CD4-positive, alpha-beta T cell treated with Interleukin-2 at 100 ng/mL for 4 hours (primary cell): ENCODE measurements at places on chromosomes 2 and 18.

DNA sequence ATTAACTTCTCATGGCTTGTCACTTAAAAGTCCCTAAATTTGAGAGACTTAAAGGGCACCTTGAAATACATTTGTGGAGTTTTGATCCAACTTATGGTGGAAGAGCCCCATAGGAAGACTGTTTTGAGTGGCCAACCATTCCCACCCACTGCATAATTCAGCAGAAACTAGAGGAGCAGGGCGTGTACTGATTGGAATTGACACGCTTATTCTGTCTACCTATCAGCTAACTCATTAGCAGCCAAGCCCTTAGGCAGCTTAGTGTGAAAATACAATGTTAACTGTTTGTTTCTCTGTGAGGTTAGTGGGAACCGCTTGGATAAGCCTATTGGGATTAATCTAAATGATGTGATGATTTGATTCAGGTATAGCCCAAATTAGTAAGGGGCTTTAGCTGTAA lies 6.4 kb downstream of the LGALSL start:
- DNase-seq: no peak

GRCh38 chr2:199869653-199870052 lies 18.7 kb upstream of the FTCDNL1 start:
- DNase-seq: no peak

GRCh38 chr18:54822872-54823845 lies 5.1 kb upstream of the RAB27B start:
- no peak for DNase-seq

- no peak for DNase-seq
Observed at GRCh38 chr2:85598594-85599340, 3.2 kb downstream of the RNF181 start.

GRCh38 chr2:71674158-71674851 lies 220.9 kb downstream of the DYSF start:
- no peak for DNase-seq

GRCh38 chr2:223460774-223461211 lies 141.4 kb downstream of the SCG2 start:
- no peak for DNase-seq

GRCh38 chr18:11672846-11673454 lies 16.1 kb upstream of the GNAL start:
- no peak for DNase-seq

- DNase-seq: no peak
Observed at GRCh38 chr18:69691008-69691760, 256.5 kb downstream of the CD226 start.

DNA sequence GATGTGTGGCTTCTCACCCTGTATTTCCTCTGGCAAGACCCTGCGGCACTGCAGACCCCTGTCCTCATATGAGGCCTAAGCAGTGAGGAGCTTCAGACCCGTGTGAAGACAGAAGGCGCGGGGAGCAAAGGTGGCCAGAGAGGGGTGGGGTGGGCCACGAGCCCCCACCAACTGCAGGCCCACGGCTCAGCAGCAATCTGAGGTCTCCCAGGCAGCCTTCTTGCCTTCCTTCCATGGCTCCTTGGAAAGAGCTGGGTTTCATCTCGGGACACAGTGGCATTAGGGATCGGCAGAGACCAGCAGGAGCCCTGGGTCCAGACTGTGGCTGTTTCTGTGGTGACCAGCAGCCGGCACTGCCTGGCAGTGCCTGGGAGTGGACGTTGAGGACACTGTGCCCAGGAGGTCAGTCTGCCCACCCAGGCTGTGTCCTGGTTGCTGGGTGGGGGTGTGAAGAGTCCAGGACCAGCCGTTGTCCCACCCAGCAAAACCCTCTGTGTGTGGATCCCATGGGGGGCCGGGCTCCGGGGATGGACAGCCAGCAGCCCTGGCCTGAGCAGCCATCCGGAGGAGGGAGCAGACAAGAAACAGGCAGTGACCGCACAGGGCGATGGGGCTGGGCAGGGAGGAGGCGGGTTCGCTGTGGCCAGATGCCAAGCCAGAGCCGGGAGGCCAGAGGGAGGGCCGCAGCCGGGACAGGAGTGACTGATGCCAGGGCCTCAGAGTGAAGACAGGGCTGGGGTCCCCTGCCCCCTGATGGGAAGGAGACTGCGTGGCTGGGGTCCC lies 73.8 kb downstream of the RRM2 start:
- DNase-seq: no peak

DNA sequence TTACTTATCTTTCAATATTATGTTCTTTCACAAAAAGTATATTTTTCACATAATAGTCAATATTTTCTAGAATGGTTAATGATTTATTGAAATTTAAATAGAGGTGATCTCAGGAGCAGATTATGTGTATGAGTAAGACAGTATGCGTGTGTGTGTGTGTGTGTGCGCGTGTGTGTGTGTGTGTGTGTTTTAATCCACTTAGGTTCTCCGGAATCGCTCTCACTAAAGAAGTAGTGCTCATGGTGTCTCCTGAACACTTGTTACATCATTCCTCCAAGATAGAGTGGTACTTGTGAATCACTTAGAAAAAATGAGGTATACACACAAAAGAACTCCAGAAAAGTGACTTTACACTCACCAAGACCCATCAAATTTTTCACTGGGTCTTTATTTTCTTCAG lies 91.0 kb upstream of the KCNH7 start:
- no peak for DNase-seq

DNA sequence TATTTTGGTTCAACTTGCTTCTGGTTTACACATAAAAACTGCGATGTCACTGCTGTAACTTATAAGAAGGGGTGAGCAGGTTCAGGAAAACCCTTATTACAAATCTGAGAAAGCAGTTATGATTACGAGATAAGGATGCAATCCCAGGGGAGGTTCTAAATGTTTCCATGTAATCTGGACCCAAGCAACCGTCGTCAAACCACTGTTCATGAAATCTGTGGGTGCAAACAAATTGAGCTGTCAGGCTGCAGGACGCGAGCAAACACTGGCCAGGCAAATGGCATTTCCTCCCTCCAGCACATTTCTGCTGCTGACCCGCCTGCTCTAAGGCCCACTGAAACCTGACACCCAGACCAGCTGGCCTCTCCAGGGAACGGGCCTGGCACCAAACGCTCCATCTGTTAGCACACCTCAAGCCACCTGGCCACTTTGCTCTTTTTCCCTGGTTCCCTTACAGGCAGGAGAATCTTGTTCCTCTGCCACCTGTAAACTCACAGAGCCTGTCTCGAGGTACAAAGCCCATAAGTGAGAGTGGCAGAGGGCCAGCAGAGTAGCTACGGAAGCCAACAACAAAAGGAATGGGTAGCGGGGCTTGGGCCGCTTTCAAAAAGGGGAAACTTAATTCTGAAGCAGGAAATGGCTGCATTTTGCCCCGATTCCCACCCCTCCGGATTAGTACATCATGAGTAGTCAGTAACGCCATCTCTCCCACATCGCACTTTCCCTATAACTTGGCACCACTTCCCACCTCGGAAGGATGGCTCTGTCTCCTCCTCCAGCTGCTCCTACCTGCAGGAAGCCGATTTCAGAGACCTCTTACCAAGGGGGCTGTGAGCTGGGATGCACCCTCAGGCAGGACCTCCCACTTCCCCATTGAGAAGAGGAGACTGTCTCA lies 26.5 kb downstream of the CRACDL start:
- DNase-seq: no peak

- peak; percentile 3 for DNase-seq
Observed at GRCh38 chr2:46239175-46239846, 57.9 kb upstream of the EPAS1 start.

DNA sequence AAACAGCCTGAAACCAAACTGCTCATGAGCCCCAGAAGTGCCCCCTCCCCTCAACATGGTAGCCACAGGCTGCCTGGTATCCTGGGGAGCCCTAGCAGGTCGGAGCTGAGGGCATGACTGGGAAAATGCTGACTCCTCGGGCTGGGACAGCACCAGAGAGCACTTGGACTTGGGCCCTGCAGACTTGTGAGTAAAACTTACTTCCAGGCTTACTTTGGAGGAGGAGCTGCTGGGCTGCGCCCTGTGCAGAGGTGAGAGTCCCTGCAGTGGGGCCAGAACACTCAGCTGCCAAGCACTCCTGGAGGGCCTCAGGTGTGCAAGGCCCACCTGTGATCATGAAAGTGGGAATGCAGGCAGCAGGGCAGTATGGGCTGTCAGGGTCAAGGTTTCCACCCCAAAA lies 119.4 kb downstream of the SEPTIN10 start:
- DNase-seq: no peak

DNA sequence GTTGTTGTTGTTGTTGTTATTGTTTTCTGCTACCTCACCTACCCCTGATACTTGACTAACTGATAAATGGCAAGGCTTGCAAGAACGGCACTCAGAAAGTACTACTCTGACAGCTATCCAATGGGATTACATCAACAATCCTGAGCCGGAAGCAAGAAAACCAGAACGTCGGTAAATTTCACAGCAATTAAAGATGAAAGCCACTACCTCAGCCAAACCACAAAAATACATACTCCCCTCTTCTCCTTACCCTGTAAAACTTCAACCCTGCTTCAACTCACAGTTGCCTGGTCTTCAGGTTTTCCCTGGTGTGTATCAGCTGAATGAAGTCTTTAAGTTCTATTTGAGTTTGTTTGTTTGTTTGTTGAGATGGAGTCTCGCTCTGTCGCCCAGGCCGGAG lies 293.7 kb upstream of the RND3 start:
- DNase-seq: no peak

DNA sequence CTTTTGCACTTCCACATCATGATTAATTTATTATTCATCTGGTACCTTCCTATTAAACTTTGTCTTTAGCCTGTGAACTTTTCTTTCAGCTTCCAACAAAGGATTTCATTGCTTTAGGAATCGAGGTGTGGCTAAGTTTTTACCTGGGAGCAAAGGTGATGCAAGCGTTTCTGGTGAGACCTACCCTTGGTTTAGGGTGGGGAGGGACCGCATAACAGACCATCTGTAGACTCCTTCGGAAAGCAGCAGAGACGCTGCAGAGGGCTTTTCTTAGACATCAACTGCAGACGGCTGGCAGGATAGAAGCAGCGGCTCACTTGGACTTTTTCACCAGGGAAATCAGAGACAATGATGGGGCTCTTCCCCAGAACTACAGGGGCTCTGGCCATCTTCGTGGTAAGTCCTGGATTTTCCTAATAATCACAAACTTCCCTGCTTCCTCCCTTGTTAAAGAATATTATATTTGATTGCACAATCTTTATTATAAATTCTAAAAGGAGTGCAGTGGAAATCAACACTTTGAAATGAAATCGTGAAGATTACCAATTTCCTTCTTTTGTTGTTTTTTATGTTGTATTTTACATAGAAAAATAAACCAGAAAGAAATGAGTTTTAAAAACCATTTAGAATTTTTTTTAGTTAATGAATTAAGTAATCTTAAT lies at the start of gene DSG3:
TSS of gene DSG3 (plus strand) at position 212 of the 662 bp plus-strand sequence. CDS start at position 349, 137 bp downstream.
- no peak for DNase-seq

DNA sequence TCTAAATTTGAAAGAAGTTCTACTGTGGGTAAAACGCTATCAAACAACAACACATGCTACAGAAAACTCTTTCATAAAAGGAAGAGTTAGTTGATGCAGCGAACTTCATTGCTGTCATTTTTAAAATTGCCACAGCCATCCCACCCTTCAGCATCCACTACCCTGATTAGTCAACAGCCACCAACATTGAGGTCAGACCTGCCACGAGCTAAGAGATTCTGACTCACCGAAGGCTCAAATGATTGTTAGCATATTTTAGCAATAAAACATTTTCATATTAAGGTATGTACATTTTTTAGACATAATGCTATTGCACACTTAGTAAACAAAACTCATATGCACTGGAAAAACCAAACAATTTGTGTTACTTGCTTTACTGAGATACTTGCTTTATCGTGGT lies 347.1 kb downstream of the CLIP4 start:
- DNase-seq: no peak

GRCh38 chr2:75390169-75390568 lies 170.6 kb downstream of the EVA1A start:
- DNase-seq: no peak

DNA sequence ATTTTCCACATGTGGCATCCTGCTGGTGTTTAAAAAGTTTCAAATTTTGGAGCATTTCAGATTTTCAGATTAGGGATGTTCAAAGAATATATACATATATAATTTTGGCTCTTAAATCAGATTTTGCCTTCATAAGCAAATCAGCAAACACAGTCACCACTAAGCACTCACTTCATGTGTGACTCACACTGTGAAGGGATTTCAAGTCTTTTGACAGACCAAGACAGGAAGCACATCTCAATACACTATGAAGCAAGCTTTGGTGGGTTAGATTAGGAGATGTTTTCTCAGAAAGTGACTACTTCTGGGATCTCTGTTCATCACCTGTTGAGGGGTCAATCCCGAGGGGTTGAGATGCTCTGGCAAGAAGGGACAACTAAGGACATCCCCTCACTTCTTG lies 227.8 kb upstream of the RBBP8 start:
- DNase-seq: no peak

DNA sequence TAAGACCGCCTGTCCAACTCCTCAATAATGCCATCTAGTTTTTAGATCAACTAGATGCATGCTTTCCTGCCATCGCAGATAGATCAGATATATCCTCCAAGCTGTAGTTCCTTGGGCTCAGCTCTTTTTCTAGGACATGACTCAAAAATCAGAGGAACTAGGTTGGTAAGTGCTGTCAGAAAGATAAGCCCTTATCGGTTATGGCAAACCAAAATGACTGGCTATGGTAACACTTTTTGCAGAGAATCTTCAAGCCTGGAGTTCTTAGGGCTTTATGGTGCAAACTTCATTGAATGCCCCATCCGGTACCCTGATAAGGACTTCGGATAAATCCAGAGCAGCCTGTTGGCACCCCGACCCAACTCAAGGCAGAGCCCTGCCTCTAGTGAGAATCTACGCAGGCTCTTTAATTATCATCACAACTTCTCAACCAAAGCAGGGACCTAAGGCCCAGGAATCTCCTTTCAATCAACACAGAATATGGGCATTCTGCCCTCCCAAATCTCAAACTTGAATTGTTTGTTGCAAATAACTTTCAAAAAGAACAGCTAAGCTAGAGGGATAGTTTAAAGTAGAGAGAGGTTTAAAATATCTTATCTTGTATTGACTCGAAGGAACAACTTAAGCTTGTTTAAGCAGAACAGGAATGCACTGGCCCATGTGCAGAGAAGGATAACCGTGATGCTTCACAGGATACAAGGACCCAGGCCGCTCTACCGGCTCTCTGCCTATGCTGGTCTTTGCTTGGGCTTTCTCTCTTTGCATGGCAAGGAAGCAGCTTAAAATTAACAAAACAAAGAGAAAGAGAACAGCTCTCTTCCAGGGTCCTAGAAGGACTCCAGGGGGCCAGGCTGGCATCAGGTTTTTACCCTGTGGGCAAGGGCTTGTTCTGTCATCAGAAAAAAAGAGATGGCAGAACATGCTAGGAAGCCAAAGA lies 3.4 kb upstream of the CYP1B1 start:
- no peak for DNase-seq

DNA sequence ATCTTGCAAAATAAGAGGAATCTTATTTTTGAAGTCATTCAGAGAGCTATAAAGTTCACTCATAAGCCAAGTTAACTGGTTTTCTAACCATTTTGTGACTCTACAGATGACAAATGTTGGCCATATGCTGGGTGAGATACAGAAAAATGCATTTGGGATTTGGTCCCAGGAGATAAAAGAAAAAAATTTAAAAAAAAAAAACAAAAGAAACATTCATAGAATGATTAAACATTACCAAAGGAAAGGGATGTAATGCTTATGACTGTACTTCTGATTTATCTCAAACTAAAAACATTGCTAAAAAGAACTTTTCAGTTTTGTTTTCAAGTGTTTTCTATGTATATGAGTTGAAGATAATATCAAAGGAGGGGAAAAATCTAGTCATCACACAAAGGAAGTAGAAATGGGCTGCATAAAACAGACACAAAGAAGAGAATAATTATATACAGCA lies 43.1 kb downstream of the PELI1 start:
- DNase-seq: peak; percentile 41

- no peak for DNase-seq
Observed at GRCh38 chr18:29174891-29175290, 998.0 kb upstream of the CDH2 start.

- no peak for DNase-seq
Observed at GRCh38 chr2:228181098-228182019, at the start of gene SPHKAP. SPHKAP (minus strand) TSS chr2:228181687; CDS start chr2:228181598, 89 bp downstream.
